ENCODE measurements at places on chromosomes 7 and 10.
A peak's percentile ranks its signal among the peaks of the same experiment; 100 is the strongest.

- DNase-seq: no peak
These were observed 157.7 kb downstream of the ADAM12 start for GRCh38 chr10:126230587-126230986.

GRCh38 chr7:1090686-1091643 is 3.1 kb downstream of the GPER1 start:
- no peak for DNase-seq

DNA sequence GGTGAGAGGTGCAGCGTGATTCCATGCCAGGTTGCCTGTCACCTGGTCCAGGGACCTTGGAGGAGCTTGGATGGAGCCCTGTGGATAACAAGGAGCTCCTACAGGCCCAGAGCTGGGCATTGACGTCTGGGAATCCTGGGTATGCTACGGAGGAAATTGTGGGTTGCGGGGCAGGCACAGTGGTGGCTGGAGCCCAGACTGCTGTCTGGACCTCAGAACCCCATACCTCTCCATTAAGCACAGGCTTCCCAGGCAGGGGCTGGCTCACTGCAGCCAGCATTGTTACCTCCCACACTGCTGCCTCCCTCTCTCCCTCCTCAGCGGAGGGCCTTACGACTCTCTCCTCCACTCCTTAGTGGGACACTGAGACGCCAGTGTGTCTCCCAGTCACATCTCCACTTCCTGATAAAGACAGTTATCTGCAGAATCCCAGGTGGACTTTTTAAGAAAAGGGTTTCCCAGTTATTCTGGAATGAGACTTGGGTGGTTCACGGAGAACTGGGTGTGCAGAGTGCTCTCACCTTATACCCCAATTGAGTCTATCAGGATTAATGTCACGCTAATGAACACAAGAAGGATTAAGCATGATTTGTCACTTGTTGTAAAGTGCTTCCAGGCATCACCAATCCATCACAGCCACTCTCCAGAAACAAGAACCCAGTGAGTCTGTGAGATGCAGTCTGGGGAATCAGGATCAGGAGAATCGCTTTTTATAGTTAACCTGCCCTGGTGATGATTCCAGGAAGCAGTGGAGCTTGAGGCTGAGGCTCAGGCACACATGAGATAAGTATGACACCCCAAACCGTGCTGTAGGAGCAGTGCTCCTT is 309.4 kb downstream of the RPS24 start:
- DNase-seq: no peak

DNA sequence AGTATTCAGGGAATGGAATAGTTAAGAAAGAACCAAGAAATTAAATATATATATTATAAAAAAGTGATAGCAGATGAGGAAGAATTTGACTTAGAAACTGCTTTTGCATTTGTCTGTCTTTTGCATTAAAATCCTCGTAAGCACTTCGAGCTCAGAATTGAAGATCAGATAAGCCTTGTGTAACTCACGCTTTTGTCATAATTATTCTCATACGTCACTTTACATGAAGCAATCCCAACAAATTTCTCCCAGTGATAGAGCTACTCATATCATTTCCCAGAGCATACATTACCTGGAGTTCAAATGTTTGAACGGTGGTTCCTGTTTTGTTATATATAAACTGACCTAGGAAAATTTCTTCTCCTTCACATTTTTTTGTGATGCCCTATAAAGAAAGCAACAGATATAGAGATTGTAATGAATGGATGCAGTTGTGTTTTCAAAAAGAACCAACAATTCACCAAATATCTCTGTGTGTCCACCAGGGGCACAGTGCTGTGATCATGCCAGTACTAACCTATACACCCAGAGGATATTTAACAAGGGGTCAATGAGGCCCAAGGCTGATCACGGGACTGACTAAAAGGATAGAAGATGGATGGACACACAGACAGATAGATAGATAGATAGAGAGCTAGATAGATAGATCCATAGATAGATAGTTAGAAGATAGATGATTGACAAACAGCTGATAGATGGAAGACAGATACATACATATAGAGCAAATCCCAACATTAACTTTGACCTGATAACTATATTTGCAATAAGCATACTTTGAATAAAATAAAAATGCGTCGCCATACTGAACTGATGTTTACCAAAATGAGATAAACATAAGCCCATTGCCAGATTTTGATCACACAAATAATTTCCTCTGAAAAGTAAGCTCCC is 9.3 kb upstream of the HUS1 start:
- no peak for DNase-seq

- no peak for DNase-seq
These were observed 6.3 kb downstream of the ABCC2 start for GRCh38 chr10:99788598-99789256.

GRCh38 chr10:22321156-22321923 is 441 bp downstream of the BMI1 start:
- peak; percentile 77 for DNase-seq

- DNase-seq: no peak
These were observed 171.1 kb downstream of the ADK start for GRCh38 chr10:74322141-74322540.

GRCh38 chr10:92184977-92185376 is 105.9 kb downstream of the CPEB3 start:
- DNase-seq: no peak

- peak; percentile 39 for DNase-seq
These were observed 17.6 kb upstream of the DDIT4 start for GRCh38 chr10:72255977-72256729.

GRCh38 chr7:48183370-48183743 is 12.1 kb downstream of the ABCA13 start:
- DNase-seq: no peak

- DNase-seq: no peak
These were observed 39.3 kb upstream of the RSU1 start for GRCh38 chr10:16856567-16856966.

- DNase-seq: no peak
These were observed 91.4 kb downstream of the CCDC71L start for GRCh38 chr7:106569500-106569929.

GRCh38 chr7:83681200-83681778 is 32.4 kb upstream of the SEMA3E start:
- no peak for DNase-seq

GRCh38 chr7:139355320-139355719 is 4.4 kb upstream of the LUC7L2 start:
- DNase-seq: no peak

DNA sequence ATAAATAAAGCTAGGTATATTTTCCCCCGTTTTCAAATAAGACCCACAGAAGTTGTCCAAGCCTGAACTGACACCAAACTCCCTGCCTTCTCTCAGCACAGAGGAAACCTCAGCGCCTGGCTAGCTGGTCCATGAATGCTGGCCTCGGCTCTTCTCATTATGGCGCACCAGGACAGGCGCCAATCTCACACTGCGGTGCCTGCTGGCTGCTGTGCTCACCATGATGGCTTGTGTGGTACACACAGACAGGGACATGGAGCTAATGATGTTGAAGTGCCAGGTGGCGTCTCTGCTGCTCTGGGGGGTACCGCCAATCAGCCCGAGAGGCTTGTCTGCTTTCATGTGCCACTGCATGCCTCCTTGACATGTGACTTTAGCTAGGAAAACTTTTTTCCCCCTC is 43.2 kb upstream of the USP6NL start:
- no peak for DNase-seq

DNA sequence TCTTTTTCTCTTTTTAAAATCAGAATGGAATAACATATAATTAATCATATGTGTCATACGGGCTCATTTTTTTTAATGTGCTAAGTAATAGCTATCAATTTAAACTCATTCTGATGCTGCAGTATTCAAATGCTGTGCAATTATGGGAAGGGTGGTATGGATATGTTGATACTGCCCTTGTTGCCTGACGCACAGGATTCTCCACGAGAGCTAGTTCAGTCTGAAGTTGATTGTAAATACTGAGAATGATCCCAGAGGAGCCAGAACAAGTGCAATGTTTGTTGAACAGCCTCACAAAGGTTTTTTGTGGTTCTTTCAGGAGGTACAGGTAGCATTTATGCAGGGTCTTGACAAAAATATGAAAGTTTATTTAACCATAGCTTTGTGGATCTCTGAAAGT is 13.4 kb downstream of the NPY start:
- no peak for DNase-seq

- no peak for DNase-seq
These were observed 19.9 kb downstream of the ABRAXAS2 start for GRCh38 chr10:124821520-124821919.

DNA sequence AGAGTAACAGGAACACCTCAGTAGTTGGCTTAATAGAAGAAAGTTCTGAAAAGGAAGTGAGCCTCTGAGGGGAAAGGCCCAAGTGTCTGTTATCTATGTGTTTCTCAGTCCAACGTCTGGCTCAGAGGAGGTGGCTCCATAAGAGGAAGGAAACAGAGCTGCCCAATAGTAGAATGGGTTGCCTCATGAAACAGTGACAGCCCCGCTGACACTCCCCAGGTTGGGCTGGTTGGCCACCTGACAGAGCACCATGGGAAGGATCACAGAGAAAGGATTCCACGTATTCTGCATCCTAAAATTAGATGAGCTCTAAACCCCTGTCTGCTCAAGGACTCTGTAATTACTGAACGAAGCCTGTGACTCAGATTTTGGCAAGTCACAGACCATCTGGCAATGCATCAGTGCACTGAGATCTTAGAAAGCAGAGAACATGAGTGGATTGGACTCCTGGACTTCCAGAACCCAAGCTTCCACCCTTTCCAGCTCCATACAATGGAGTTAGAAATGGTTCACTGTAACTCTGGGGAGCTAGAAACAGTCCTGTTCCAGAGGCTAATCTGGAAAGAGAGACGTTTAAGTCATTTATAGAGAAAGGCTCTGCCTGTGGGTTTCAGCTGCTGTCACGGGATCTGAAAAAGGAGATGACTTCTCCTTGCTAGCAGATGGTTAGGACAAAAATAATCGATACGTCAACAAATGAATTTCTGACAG is 2.9 kb downstream of the PKD2L1 start:
- DNase-seq: no peak

DNA sequence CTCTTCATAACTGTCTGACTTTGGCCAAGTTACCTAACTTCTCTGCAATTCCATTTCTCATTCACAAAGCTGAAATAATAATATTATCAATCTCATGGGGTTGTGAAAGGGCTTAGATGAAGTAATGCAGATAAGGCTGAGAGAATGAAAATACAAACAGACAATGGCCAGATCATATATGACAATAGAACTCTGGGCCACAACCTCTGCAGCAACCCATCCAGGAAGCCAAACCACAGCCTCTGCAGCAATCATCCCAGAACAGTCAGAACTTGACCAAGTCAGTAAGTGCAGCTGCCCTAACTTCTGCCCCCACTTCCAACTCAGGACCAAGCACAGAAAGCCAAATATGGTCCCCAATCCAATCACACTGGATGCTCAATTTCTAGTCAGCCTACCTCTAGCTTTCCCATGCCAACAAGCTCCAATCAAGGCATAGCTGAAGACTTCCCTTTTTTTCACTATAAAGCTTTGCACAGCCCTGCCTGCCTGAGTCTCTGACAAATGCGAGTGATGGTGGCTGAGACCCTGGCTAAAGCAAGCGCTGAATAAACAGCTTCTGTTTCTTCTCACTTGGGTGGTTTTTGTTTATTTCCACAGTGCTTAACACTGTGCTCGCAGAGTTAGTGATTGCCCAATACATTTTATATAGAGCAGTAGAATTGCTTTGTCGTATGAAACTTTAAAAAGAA is 34.8 kb upstream of the TNPO3 start:
- no peak for DNase-seq

- no peak for DNase-seq
These were observed 77.7 kb upstream of the GLI3 start for GRCh38 chr7:42314696-42315095.

- DNase-seq: no peak
These were observed 218.3 kb downstream of the FAM107B start for GRCh38 chr10:14556285-14556956.

DNA sequence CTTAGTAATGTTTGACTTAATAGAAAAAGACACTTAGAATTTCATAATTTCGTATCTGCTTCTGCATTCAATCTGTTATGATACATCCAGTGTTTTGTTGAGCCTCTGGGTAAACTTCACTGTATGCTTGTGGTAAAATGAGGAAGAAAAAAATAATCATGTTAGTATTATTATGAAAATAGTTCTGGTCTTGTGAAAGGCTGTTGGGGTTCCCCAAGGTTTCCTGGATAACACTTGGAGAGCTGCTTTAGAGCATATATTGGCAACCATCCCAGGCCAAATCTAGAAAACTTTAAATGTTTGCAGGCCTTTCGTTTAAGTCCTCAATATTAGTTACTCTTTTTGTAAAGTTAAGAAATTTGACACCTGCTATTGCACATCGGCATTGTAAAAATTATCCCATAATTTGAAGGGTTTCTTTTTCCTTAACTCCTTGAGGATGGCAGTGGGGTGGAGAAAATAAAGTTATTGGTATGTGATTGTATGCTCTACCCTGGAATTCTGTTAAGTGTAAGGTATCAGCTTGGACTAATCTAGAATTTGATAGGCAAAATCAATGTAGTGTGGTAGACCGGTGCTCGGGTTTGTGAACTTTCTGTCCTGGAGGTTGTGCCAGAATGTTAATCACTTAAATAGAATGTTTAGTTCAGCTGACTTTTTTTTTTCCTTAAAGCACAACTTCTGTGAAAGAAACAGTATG is 54.5 kb downstream of the WAC start:
- no peak for DNase-seq

DNA sequence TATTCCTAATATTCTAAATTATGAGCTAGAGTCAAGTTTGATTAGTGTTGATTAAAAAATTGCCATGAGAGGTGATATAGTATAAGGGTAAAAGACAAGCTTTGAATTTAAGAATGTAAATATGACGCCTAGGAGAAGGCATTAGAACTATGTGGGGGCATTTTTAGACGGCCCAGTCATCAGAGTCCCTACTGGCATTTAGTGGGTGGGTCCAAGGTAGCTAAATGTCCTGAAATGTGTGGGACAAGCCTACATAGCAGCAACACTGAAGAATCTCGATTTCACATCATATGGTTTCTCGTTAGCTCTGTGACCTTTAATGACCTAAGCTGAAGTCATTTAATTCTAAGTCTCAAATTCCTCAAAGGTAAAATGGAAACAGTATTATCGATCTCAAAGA is 133.5 kb downstream of the SGMS1 start:
- no peak for DNase-seq

DNA sequence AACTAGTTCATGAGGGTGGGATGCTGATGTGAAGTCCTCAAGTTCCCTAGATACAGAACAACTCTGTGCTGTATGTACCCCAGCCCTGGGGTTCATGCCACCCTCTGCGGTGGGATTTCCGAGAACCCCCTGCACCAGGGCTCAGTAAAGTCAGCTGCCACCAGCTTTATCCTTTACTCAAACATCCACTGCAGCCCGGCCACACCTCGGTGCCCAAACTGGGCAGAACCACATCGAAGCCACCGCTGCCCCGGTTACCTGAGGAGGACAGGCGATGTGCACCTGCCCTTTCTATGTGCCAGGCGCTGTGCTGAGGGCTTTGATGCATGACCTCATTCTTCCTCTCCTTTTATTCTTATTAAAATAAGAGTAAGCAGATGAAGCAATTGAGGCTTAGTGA is 9.9 kb upstream of the CALML5 start:
- no peak for DNase-seq

- DNase-seq: no peak
These were observed 62.7 kb upstream of the NFKB2 start for GRCh38 chr10:102332772-102333171.

- no peak for DNase-seq
These were observed 3.5 kb upstream of the AKR1D1 start for GRCh38 chr7:138072726-138073125.

GRCh38 chr7:2405601-2406345 is 2.4 kb downstream of the CHST12 start:
- DNase-seq: no peak

- no peak for DNase-seq
These were observed 1.5 kb upstream of the HECW1 start for GRCh38 chr7:43110791-43111535.

- no peak for DNase-seq
These were observed 9.6 kb upstream of the CTBP2 start for GRCh38 chr10:125169915-125170314.
